ENCODE measurements at places on chromosomes 3 and 15. TPM values are rescaled to one million over a fixed set of nuclear protein-coding genes. Genes with fewer than 3 reads are reported as not detected.

DNA sequence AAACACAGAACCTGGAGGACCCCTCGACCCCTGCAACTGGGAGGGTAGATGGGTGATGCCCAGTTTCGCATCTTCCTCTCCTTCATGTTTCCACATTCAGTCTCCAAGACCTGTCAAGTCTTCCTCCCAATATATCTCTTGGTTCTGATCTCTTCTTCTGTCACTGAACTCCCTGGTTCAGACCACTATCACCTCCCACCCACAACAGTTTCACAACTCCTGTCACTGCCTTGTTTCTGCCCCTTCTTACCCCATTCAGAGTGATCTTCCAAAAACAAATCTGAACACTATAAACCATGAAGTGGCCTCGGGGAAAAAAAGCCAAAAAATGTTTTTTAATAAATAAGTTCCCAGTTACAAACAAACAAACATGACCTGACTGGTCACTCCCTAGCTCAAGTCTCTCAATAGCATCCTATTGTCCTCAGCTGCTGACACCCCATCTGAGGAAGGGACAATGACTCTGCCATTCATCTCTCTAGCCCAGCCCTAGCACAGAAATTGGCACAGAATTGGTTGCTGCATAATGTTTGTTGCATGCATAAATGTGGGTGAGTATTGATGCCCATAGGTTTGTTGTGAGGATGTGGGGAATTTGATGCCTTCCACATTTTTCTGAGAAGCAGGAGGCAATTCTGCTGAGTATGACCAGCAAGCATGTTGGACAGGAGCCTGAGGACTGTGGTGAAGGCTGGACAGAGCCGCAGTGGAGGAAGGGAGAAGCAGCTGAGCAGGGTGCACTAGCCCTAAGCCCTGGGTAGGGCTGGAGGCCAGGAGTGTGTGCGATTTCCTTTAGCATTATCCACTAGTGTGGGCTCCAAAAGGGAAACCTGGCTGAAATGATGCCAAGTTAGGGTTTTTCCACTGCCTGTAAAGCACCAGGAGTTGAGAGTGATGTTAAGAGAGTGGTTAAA lies 12.2 kb upstream of the XYLB start:
- no peak overlapping the region for H3K27ac ChIP-seq
- no peak for DNase-seq
- no peak overlapping the region for H3K4me3 ChIP-seq
- peaks cover 3% of the 10 kb centered on the region for H3K4me1 ChIP-seq

- no peak for DNase-seq
- H3K4me1 ChIP-seq, result peaks cover 59% of the 10 kb centered on the region
- peak overlapping the region; percentile 62 for H3K4me3 ChIP-seq
- H3K36me3 ChIP-seq, result peaks cover 32% of the 10 kb centered on the region
- H3K27me3 ChIP-seq, result peaks cover 2% of the 10 kb centered on the region
These were observed 139.6 kb downstream of the RBPMS2 start for GRCh38 chr15:64635499-64636495.

PGBD4 gene
- 3.8 TPM for total RNA-seq

DNA sequence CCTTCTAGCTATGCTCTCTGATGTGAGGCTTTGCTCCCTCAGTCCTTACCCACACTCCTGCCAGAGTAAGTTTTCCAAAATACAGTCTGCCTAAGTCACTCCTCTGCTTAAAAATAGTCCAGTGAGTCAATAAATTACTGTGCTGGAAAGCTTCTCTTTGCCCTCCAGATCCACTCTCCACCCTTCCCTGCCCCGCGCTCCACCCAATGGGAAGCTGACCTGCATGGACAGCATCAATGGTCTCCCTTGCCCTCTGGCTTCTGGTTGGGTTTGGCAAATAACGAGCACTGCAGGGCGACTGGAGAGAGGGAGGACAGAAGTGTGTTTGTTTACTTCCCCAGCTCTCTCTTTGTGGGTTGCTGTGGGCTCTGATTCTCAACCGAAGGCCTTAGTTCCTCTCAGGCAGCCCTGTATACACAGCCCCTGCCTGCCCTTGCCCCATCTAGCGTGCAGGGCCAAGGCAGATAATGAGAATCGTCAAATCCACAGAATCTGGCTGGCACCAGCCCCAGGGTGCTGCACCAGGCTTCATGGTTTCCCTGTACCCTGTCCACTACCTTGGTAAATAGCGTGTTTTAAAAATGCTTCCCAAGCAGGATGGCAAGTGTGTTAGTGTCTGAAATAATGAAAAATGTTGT lies 110.4 kb downstream of the ADAMTSL3 start:
- no peaks in the 10 kb centered on the region for H3K36me3 ChIP-seq
- H3K27ac ChIP-seq, result no peak overlapping the region
- DNase-seq, result no peak
- no peaks in the 10 kb centered on the region for H3K27me3 ChIP-seq

DNA sequence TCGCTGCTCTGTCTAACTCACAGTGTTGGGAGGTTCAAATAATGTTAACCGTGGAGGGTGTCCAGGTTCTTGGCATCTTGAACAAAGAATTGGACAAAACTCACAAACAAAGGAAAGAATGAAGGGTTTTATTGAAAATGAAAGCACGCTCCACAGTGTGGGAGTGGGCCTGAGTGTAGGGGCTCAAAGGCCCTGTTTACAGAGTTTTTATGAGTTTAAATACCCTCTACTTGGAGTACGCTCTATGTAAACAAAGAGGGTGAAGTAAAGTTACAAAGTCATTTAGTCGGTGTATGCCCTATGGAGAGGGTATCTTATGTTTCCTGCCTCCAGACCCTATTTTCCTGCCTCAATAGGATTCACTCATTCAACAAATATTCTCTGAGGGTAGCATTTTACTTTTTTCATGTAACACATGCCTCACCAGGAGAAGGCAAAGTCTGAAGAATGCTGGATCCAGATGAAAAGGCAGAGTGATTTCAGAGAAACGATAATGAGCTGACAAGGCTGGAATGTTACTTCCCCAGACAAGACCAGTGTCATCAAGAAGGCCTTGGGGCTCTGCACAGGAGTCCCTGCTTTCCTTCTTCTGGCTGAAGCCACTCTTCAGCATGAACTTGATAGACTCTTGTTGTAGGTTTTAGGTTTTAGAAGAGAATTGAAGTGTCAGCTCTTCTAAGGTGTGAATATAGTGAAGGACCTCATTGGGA lies 163.6 kb downstream of the FAM43A start:
- no peak overlapping the region for H3K27ac ChIP-seq
- no peak for DNase-seq
- no peaks in the 10 kb centered on the region for H3K27me3 ChIP-seq
- no peak overlapping the region for H3K4me3 ChIP-seq
- H3K36me3 ChIP-seq, result no peaks in the 10 kb centered on the region
- H3K4me1 ChIP-seq, result no peaks in the 10 kb centered on the region

BAHD1 gene
- total RNA-seq, result 29.6 TPM

GADL1 gene
- total RNA-seq, result not detected

DNA sequence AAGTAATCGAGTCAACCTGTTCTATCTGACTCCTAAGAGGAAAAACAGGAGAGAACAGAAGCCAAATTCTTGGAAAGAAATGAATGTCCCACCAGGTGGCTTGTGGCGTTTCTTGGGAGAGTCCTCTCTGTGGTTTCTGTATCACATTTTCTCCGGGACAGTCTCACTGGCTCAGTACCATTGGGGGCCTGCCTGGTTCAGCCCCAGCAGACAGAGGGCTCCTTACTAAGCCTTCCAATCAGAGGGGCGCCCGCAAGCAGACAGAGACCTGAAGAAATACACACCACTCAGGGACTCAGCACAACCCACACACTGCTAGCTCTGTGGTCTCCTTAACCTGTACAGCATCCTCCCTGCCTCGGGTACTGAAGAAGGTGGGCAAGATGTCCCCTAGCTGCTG lies 302.1 kb downstream of the TLE3 start:
- H3K4me1 ChIP-seq, result peaks cover 4% of the 10 kb centered on the region
- no peak overlapping the region for H3K27ac ChIP-seq
- peaks cover 2% of the 10 kb centered on the region for H3K36me3 ChIP-seq

TRAIP gene
- 24.0 TPM for total RNA-seq

DNA sequence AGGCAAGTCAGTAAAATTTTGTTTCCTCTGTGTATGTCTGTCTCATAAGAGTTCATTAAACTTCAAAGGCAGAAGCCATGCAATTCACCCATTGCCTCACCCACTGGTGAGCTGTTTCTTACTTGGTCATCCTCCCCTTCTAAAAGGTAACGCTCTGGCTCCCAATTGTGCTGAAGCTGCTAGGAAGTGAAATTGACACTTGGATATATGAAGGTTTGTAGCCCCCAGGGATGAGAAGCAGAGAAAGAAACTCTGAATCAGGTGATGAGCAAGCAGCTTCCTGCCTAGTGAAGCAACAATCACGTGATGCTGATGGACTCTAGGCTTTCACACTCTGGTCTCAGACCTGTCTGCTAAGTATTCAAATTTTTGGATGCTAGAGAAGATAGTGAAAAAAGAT lies 70.7 kb downstream of the CD200R1L start:
- no peak for DNase-seq
- no peak overlapping the region for H3K27ac ChIP-seq
- peaks cover 7% of the 10 kb centered on the region for H3K4me1 ChIP-seq
- H3K4me3 ChIP-seq, result no peak overlapping the region

- no peaks in the 10 kb centered on the region for H3K27me3 ChIP-seq
- no peak overlapping the region for H3K4me3 ChIP-seq
- no peak overlapping the region for H3K27ac ChIP-seq
- no peaks in the 10 kb centered on the region for H3K36me3 ChIP-seq
- DNase-seq, result no peak
These were observed 187.3 kb upstream of the NSMCE3 start for GRCh38 chr15:29456964-29457363.

KLHL6 gene
- 36.9 TPM for total RNA-seq

- H3K4me1 ChIP-seq, result peaks cover 5% of the 10 kb centered on the region
- DNase-seq, result no peak
- H3K4me3 ChIP-seq, result peak overlapping the region; percentile 67
- no peak overlapping the region for H3K27ac ChIP-seq
- peaks cover 58% of the 10 kb centered on the region for H3K27me3 ChIP-seq
These were observed 1.0 kb downstream of the MYLK start for GRCh38 chr3:123883111-123883510.

C3orf85 gene
- not detected for total RNA-seq

DNA sequence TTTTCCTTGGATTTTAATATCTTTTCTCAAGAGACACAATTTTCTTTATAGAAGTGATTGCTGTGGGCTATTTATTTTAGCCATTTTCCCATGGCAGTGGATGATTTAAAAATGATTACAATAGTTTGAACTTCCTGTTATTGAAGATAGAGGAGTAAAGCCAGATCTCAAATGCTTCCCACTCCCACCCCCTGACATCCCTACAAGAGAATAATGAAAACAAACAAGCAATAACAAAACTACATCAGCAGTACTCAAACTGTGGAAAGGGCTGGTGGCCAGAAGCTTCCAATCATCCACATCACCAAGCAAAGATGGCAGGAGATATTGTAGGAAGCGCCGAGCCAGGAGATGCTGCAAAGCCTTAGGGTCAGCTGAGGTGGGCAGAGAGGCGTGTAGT lies 831.1 kb upstream of the NR2F2 start:
- peaks cover 25% of the 10 kb centered on the region for H3K27me3 ChIP-seq
- no peaks in the 10 kb centered on the region for H3K36me3 ChIP-seq
- H3K4me3 ChIP-seq, result no peak overlapping the region
- peaks cover 15% of the 10 kb centered on the region for H3K4me1 ChIP-seq

GRCh38 chr3:74550686-74551085 lies 63.8 kb downstream of the CNTN3 start:
- no peak for DNase-seq
- H3K4me1 ChIP-seq, result no peaks in the 10 kb centered on the region
- no peak overlapping the region for H3K27ac ChIP-seq
- no peaks in the 10 kb centered on the region for H3K27me3 ChIP-seq
- no peak overlapping the region for H3K4me3 ChIP-seq

HCN4 gene
- total RNA-seq, result not detected

HYAL1 gene
- total RNA-seq, result 0.28 TPM

SOX14 gene
- not detected for total RNA-seq

GRCh38 chr15:86295511-86295910 lies 215.8 kb downstream of the AGBL1 start:
- no peaks in the 10 kb centered on the region for H3K36me3 ChIP-seq
- no peaks in the 10 kb centered on the region for H3K27me3 ChIP-seq
- H3K4me1 ChIP-seq, result no peaks in the 10 kb centered on the region

ACAP2 gene
- total RNA-seq, result 73.4 TPM

DNA sequence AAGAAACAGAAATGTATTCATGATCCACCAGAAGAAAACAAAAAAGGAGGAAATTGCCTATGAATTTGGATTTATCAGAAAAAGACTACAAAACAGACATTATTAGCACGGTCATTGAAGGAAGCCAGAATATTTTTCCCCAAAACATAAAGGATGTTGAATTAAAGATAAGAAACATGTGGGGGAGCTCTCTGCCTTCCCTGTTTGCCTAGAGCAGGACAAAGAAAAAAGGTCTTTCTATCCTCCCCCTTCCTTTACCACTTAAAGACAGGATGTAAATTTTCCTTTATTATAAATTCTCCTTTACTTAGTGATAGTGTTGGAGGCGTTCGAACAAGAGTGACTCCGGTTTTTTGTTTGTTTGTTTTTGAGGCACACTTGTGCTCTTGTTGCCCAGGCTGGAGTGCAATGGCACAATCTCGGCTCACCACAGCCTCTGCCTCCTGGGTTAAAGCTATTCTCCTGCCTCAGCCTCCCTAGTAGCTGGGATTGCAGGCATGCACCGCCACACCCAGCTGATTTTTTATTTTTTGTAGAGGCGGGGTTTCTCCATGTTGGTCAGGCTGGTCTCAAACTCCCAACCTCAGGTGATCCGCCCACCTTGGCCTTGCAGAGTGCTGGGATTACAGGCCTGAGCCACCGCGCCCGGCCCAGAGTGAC lies 14.9 kb upstream of the RPN1 start:
- H3K36me3 ChIP-seq, result no peaks in the 10 kb centered on the region
- no peak for DNase-seq
- H3K4me1 ChIP-seq, result no peaks in the 10 kb centered on the region

MORC1 gene
- total RNA-seq, result not detected

GRCh38 chr3:131009698-131010097 lies 16.9 kb downstream of the ASTE1 start:
- peaks cover 4% of the 10 kb centered on the region for H3K4me1 ChIP-seq
- H3K27me3 ChIP-seq, result no peaks in the 10 kb centered on the region
- peaks cover 29% of the 10 kb centered on the region for H3K36me3 ChIP-seq
- H3K27ac ChIP-seq, result no peak overlapping the region

TTLL3 gene
- 85.7 TPM for total RNA-seq

DNA sequence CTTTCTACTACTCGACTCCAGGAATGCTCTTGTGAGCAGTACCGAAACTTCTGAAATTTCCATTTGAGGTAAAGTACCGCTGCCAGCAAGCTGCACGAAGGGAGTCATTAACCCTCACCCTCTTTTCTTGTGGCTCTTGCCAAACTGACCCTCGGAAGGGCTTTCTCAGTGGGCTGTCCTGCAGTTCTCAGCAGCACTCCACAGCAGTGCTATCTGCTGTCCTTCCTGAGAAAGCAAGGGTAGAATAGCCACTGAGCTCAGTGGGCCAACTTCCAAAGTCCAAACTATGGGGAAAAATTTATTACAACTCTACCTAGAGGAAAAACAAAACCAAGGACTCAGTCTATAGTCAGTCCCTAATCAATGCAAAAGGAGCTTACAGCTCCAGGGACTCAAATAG lies 38.5 kb upstream of the COL8A1 start:
- DNase-seq, result no peak
- H3K27me3 ChIP-seq, result no peaks in the 10 kb centered on the region
- H3K4me1 ChIP-seq, result no peaks in the 10 kb centered on the region
- no peaks in the 10 kb centered on the region for H3K36me3 ChIP-seq
- no peak overlapping the region for H3K27ac ChIP-seq
